ENCODE measurements at places on chromosomes 4 and X.

DNA sequence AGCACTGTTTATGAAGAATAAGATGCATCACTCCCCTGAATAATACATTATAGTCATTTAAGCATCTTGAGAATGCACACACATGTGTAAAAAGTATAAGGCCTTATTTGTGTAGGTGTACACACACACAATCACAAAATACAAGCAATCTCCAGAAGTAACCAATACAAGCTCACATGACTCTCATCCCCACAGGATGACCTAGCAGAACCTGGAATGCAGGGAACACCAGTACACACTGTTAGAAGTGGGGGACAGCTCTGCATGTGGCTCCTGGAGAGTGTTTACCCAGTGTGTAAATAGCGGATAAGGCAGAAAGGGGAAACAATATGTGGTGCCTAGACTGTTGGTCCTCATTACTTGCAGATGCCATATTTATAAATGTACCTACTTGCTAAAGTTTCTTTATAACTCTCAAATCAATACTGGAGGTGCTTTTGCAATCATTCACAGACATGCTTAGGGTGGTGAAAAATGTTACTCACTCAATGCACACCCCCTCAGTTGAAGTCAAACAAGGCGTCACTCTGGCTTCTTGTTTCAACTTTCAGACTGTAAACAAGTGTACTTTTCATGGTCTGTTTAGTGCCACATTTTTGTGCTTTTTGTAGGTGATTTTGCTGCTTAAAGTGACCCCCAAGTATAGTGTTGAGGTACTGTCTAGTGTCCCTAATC is 73.1 kb downstream of the MAGEB17 start:
- H3K4me3 ChIP-seq = no peak overlapping the region
- no peak overlapping the region for H3K27ac ChIP-seq
- no peaks in the 10 kb centered on the region for H3K4me1 ChIP-seq
- no peaks in the 10 kb centered on the region for H3K27me3 ChIP-seq
- no peak for DNase-seq

DNA sequence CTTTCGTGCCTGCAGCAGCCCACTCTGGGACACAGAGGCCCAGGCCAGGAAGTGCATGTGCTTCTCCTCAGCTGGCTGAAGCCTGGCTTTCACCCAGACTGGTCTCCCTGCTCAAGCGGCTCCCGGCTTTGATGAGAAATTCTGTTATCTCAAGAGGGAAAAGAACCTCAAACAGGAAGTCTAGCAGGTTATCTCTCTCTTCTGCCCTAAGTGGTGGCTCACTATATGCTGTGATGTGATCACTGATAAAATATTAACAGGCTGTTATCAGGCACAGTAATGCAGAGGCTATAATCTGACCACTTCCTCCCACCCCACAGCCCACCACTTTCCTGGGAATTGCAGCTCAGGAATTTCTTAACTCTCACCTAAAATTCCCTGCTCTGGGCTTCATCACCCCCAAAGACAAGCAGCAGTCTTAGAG is 13.3 kb downstream of the CLDN2 start:
- no peak overlapping the region for H3K27ac ChIP-seq
- H3K4me1 ChIP-seq = no peaks in the 10 kb centered on the region
- no peak for DNase-seq
- no peak overlapping the region for H3K4me3 ChIP-seq

GRCh38 chr4:112082954-112083586 is 62.2 kb upstream of the FAM241A start:
- peaks cover 5% of the 10 kb centered on the region for H3K27me3 ChIP-seq
- H3K27ac ChIP-seq = no peak overlapping the region
- peaks cover 4% of the 10 kb centered on the region for H3K4me1 ChIP-seq
- no peak for DNase-seq
- H3K4me3 ChIP-seq = no peak overlapping the region

- no peaks in the 10 kb centered on the region for H3K36me3 ChIP-seq
- no peak overlapping the region for H3K4me3 ChIP-seq
- H3K4me1 ChIP-seq = peaks cover 2% of the 10 kb centered on the region
- H3K27ac ChIP-seq = no peak overlapping the region
Observed at GRCh38 chrX:1925053-1925481, 310.2 kb downstream of the ASMT start.

GRCh38 chr4:17613761-17614415 is 553 bp upstream of the MED28 start:
- DNase-seq = no peak
- H3K27me3 ChIP-seq = no peaks in the 10 kb centered on the region
- H3K4me3 ChIP-seq = peak overlapping the region; percentile 98
- peak overlapping the region; percentile 85 for H3K27ac ChIP-seq
- peaks cover 9% of the 10 kb centered on the region for H3K36me3 ChIP-seq
- peaks cover 42% of the 10 kb centered on the region for H3K4me1 ChIP-seq

- no peak overlapping the region for H3K4me3 ChIP-seq
- H3K27ac ChIP-seq = no peak overlapping the region
- H3K4me1 ChIP-seq = no peaks in the 10 kb centered on the region
- peaks cover 15% of the 10 kb centered on the region for H3K27me3 ChIP-seq
Observed at GRCh38 chr4:112951362-112952312, 97.8 kb upstream of the ANK2 start.

GRCh38 chrX:23644744-23645143 is 22.5 kb upstream of the PRDX4 start:
- DNase-seq = no peak
- H3K4me3 ChIP-seq = no peak overlapping the region
- H3K4me1 ChIP-seq = no peaks in the 10 kb centered on the region

DNA sequence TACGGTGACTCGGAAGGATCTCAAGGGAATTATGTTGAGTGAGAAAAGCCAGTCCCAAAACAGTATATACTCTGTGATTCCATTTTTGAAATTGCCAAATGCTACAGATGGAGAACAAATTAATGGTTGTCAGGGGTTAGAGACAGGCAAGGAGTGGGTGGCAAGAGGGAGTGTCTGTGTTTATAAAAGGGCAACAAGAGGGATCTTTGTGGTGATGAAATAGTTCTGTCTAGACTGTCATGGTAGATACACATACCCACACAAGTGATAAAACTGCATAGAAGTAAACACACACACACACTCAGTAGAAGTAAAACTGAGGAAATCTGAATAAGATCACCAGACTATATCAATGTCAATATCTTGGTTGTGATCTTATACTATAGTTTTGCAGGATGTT is 92.7 kb downstream of the CD99L2 start:
- H3K4me1 ChIP-seq = no peaks in the 10 kb centered on the region
- no peak for DNase-seq
- H3K4me3 ChIP-seq = no peak overlapping the region

DNA sequence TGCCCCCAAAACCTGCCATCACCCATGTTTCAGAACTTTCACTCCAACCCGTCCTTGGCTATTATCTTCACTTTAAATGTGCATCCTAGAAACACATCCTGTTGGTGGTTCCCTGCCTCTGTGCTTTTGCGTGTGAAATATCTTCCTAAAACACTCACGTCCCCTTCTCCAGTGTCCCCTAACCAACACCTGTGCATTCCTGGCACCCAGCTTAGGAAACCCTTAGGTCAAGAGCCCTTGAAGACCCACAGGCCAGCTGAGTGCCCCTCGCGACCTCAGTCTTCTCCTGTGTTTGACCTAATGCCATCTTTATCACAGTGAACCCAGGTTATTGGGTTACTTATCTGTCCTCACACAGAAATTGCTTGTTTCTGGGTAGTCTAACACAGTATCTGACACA is 117.6 kb downstream of the STK32B start:
- DNase-seq = no peak
- peaks cover 1% of the 10 kb centered on the region for H3K36me3 ChIP-seq
- H3K4me3 ChIP-seq = no peak overlapping the region
- H3K27me3 ChIP-seq = no peaks in the 10 kb centered on the region

DNA sequence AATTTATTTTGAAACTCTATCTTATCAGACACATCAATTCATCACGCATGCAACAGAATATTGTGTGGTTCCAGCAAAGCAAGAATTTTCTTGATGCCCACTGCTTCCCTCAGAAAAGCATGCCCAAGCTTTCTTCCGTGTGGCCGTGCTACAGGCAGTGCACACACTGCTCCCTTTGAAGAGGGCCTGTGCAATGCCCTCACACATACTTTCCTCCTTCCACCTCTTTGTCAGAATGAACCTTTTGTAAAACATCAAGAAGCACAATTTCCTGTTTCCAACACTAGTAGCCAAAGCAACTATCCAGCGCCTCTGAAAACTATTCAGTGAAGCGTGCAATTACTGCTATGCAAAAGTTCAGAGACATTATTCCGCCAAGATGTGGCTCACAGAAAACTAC is 201.7 kb downstream of the NLGN4X start:
- H3K4me1 ChIP-seq = peaks cover under 1% of the 10 kb centered on the region
- H3K27me3 ChIP-seq = no peaks in the 10 kb centered on the region
- DNase-seq = no peak
- H3K4me3 ChIP-seq = no peak overlapping the region
- H3K36me3 ChIP-seq = no peaks in the 10 kb centered on the region
- no peak overlapping the region for H3K27ac ChIP-seq

DNA sequence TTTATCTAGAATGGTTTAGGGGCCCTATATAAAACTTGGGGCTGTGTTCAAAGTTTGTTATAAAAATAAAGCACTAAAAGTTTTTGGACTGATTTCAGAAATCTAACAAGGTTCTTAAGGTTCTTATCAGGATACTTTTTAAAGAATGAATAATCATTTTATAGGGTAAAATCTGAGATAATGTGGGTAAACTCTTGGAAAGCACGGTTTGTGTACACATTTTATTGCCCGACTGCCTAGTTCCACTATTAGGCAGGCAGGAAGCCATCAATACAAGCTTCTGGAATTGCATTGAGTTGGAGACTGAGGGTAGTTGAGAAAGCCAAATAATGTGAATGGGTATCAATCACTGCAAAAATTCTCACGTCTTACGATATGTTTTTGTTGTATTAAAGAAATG is 331.0 kb upstream of the PITX2 start:
- no peak overlapping the region for H3K4me3 ChIP-seq
- no peaks in the 10 kb centered on the region for H3K27me3 ChIP-seq
- no peak for DNase-seq
- H3K27ac ChIP-seq = no peak overlapping the region
- no peaks in the 10 kb centered on the region for H3K36me3 ChIP-seq

- no peaks in the 10 kb centered on the region for H3K4me1 ChIP-seq
- no peak overlapping the region for H3K4me3 ChIP-seq
- H3K27me3 ChIP-seq = no peaks in the 10 kb centered on the region
- no peak for DNase-seq
- no peak overlapping the region for H3K27ac ChIP-seq
- H3K36me3 ChIP-seq = no peaks in the 10 kb centered on the region
Observed at GRCh38 chr4:80814266-80814665, 216.2 kb upstream of the BMP3 start.

GRCh38 chrX:151488677-151489076 is 74.8 kb upstream of the PASD1 start:
- H3K36me3 ChIP-seq = no peaks in the 10 kb centered on the region
- no peaks in the 10 kb centered on the region for H3K27me3 ChIP-seq
- no peaks in the 10 kb centered on the region for H3K4me1 ChIP-seq
- no peak overlapping the region for H3K4me3 ChIP-seq
- DNase-seq = peak; percentile 32

- peaks cover 63% of the 10 kb centered on the region for H3K27me3 ChIP-seq
- H3K4me3 ChIP-seq = peak overlapping the region; percentile 52
- H3K36me3 ChIP-seq = peaks cover 4% of the 10 kb centered on the region
- DNase-seq = no peak
Observed at GRCh38 chr4:183797011-183797444, 108.1 kb upstream of the STOX2 start.

- H3K36me3 ChIP-seq = no peaks in the 10 kb centered on the region
- no peak for DNase-seq
- H3K4me1 ChIP-seq = peaks cover 6% of the 10 kb centered on the region
- H3K4me3 ChIP-seq = no peak overlapping the region
Observed at GRCh38 chrX:52078131-52078530, 9.1 kb upstream of the MAGED4B start.

GRCh38 chr4:169416997-169417396 is 146.2 kb upstream of the SH3RF1 start:
- H3K4me3 ChIP-seq = no peak overlapping the region
- no peak overlapping the region for H3K27ac ChIP-seq
- peaks cover 5% of the 10 kb centered on the region for H3K36me3 ChIP-seq
- DNase-seq = no peak
- H3K4me1 ChIP-seq = peaks cover 16% of the 10 kb centered on the region

GRCh38 chr4:156420623-156421022 is 467.0 kb upstream of the CTSO start:
- DNase-seq = no peak
- H3K4me1 ChIP-seq = no peaks in the 10 kb centered on the region
- H3K36me3 ChIP-seq = no peaks in the 10 kb centered on the region
- H3K27me3 ChIP-seq = no peaks in the 10 kb centered on the region
- no peak overlapping the region for H3K4me3 ChIP-seq
- no peak overlapping the region for H3K27ac ChIP-seq

DNA sequence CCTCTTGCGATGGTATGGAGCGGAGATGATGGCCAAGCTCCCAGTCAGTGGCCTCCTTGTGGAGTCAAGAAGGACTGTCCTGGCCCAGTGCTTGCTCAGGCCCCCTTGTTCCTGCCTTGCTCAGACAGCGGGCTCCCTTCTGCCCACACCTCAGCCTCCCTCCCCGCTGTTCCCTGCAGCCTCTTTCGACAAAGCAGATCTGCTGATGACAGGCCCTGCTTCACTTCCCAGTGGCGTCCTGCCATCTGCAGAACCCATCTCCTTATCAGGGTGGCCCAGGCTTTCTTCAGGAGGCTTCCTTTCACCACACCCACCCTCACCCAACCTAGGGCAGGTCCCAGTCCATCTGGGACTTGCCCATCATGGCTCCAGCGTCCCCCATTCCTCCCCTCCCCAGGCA is 80.0 kb downstream of the CLDN34 start:
- no peak overlapping the region for H3K4me3 ChIP-seq
- no peak for DNase-seq
- H3K27me3 ChIP-seq = no peaks in the 10 kb centered on the region
- H3K4me1 ChIP-seq = peaks cover 5% of the 10 kb centered on the region

- no peak overlapping the region for H3K4me3 ChIP-seq
- peaks cover 2% of the 10 kb centered on the region for H3K4me1 ChIP-seq
- H3K27ac ChIP-seq = no peak overlapping the region
- H3K27me3 ChIP-seq = no peaks in the 10 kb centered on the region
- DNase-seq = peak; percentile 8
Observed at GRCh38 chr4:166165829-166166420, 292.9 kb downstream of the TLL1 start.

GRCh38 chr4:147764337-147764736 is 32.4 kb downstream of the ARHGAP10 start:
- H3K27ac ChIP-seq = no peak overlapping the region
- no peak overlapping the region for H3K4me3 ChIP-seq
- peaks cover 5% of the 10 kb centered on the region for H3K4me1 ChIP-seq
- no peaks in the 10 kb centered on the region for H3K36me3 ChIP-seq
- no peaks in the 10 kb centered on the region for H3K27me3 ChIP-seq

All from activated naive CD4-positive, alpha-beta T cell treated with anti-CD3 and anti-CD28 coated beads for 36 hours (primary cell).